ENCODE measurements at places on chromosomes 5 and 9.

GRCh38 chr9:16133556-16134227, 580.8 kb downstream of the CCDC171 start:
- no peak for DNase-seq

- no peak for DNase-seq
These were observed 3.8 kb upstream of the ZDHHC12 start for GRCh38 chr9:128727640-128728248.

DNA sequence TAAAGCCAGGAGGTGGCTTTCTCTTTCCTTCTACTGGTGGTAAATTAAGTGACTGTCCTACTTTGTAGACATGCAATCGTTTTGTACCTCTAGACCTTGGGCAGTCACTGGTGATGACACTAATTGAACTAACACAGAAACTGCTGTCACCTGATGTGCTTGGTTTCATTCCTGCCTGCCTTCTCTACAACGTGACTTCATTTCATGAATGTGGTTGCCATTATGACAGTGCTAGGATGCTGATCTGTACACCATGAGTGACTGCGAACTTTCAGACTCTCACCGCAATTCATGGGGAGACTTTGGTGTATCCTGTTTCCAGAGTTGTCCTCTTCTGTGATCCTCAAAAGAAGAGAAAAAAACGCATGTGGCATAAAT, 47.5 kb downstream of the UBE2QL1 start:
- DNase-seq: no peak

- DNase-seq: no peak
These were observed 6.1 kb upstream of the MOB3B start for GRCh38 chr9:27535701-27536118.

DNA sequence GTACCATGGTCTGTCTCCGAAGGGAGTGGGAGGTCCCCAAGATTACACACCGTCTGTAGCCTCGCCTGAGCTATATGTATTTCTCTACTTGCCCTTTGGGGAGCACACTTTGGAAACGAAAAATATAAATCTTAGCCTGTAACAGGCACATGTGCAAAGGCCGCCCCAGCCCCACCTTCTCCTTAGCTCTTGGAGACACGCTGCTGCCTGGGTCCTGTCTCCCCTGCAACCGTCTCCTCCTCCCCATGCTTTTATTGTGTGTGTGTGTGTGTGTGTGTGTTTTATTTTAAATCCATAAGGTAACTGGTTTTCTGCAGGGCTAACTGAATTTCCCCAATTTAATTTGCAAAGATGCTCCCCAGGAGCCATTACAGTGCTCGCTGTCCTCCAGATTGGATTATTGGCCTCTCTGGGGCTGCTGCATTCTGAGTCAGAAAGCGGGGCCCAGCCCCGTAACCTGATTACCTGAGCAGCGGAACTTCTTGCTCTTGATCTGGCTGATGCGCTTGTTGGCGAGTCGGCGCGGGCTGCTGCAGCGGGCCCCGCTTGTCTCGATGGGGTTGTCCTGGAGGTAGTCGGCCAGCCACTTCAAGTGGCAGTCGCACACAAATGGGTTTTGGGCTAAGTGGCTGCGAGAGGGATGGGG, 193.3 kb upstream of the PANK3 start:
- DNase-seq: no peak

DNA sequence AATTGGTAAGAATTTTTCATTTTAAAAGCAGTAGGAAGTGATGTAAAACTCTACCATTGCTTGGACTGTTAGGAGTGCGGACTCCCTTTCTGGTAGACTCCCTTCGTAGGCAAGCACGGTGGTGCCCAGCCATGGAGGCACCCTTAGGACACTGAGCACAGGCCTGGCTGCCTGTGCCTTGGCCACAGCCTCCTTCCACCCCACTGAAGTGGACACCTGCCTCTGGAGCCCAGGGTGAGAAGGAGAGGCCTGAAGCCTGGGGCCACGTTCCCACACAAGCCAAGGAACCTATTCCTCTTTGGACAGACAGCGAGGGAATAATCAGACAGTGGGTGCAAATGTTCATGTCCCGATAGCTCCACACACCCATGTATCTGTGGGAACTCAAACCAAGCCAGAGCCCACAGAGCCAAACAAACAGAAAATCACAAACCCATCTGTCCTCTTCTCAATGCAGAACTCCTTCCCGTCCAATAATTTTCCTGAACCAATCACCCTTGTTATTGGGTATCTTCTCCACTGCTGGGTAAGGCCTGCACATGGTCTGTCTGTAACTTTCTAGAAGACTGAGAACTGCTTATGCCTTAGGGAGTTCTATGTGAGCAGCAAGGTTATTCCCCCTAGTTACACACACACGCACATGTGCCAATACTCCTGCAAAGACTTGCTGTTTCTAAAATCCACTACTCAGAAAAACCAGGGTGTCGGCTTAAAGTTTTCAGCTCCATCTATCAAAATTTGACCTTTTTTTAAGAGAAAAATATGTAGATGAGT, 45.2 kb downstream of the UBE2QL1 start:
- no peak for DNase-seq

- no peak for DNase-seq
These were observed 800 bp upstream of the KCNN2 start for GRCh38 chr5:114360816-114361723.

DNA sequence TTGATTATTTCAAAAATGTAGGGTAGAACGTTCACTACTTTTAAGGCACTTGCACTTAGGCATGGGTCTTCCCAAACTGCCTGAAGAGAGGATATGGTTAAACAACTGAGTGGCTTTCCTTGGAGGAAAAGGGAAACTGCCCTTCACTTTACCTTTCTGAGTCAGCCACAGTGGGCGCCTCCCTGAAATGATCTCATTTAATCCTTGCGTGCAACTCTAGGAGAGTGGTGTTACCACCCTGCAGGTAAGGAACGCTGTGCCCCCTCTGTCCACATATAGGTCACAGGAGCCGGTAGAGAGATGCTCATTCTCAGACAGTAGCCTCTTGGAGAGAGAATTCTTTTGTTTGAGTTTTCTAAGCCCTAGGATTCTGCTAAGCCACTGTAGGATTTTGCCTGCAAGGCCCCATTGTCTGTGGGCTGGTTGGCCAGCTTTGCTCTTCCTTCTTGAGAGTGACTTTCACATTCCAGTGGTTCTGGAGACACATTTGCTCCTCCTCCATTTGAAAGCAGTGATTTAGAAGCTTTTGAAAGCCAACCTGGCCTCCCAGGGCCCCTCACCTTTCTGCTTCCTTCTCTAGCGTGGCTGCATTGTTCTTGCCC, 110.3 kb upstream of the CTSL start:
- no peak for DNase-seq

- no peak for DNase-seq
These were observed 167.7 kb upstream of the DMAC1 start for GRCh38 chr9:7967093-7967827.

DNA sequence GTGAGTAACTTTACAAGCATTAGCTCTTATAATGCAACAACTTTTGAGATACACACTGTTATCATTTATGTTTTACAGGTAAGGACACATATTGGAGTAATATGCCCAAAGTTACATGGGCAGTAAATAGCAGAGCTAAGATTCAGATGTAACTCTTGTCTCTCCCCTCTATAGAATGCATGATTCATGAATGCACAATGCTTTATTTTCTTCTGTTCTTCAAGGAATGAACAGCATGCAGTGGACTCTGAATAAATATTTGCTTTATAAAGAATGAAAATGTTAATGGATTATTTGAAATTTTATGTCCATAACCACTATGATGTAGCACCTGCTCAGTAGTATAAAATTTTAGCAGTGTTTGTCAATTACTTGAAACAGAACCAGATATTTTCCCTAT, 629.5 kb downstream of the KCTD16 start:
- no peak for DNase-seq

- DNase-seq: no peak
These were observed 309.2 kb upstream of the EFNA5 start for GRCh38 chr5:107979900-107980299.

DNA sequence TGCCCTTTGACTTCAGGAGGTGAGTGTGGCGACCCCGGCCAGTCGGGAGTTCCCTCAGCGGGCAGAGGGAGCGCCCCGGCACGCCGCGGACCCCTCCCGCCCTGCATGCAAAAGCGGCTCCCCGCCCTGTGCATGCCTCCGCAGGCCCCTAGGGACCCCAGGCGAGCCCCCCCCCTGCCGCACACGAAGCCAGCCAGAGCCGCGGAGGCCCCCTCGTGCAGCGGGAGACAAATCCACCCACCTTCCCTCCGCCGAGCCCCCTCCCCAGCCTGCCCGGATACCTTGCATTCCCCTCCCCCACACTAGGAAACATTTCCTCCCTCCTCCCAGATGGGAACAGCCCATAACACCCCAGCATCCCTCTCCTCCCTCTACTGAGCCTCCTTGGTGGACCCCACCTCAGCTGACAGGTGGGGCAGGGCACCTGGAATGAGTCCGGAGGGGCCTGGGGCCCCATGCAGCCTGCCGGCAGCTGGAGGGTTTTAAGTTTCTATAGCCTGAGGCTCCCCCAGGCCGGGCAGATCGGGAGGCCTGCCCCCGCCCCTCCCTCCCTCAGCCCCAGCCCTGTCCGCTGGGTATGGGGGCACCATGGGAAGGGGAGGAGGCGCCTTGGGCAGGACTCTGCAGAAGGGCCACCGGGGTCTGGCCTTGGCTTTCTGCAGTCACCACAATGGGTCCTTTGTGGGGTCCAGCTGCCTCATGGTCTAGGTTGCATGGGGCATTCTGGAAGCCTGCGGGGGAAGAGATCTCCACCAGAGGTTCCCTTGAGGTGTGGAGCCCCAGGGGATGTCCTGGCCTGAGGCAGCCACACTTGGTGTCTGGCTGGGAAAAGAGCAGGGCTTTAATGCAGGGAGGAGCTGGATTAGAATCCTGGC, 601 bp downstream of the ERGIC1 start:
- no peak for DNase-seq

DNA sequence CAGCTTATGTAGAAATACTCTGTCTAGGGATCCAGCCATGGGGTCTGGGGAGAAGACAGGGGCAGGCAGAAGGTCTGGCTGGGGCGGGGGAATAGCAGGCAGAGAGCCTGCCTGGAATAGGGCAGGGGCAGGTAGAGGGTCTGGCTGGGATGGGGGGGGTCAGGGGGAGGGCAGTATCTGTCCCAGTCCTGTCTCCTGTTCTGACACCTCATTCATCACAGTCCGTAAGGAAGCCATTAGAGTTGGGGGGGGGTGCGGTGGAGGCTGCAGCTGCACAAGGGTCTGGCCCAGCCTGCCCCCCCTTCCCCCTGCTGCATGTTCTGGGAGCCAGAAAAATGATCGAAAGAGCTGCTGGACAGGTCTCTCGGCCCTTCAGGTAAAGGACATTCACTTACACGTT, 32.6 kb downstream of the CNTFR start:
- no peak for DNase-seq

DNA sequence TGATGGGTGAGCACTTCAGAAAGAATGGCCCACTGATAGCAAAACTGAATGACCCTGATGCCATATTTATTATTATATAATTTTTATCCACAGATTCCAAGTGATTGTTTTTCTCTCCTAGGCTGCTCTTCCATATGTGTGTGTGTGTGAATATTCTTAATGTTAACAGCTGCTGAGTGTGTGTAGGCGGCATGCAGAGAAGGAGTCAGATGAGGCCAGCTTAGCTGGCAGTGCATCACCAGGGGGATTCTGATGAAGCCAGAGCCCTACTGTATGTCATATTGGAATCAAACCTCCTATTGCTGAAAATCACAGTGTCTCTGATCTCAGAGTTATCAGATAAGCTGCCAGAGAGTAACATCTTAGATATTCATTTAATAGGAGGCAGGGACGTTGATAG, 177.1 kb downstream of the DMAC1 start:
- no peak for DNase-seq

DNA sequence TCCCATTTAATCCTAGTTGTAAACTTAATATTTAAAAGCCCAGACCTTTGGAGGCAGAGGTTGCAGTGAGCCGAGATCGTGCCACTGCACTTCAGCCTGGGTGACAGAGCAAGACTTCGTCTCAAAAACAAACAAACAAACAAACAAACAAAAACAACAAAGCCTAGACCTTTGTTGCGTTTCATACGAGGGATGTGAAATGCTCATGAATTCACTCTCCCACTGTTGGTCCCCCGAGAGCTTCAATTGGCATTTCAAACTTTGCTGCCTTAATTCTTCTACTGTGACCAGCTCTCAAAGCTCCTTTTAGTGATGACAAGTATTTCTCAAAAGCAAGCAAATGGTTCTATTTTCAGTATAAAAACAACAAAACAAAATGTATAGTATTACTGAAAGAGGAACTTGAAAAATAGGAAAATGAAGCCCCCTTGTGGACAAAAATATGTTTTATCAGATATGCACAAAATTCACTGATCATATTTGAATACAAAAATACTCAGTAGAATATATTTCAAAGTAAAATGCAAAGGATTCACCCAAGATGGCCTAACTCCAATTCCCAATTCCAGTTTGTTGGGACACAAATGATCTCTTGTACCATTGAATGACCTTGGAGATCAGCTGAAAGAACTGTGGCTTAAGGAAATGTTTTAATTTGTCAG, 140.4 kb downstream of the ESM1 start:
- no peak for DNase-seq
